Right renal pelvis (tissue), 4 donors: ENCODE measurements at places on chromosomes 2 and 18. TPM values are rescaled to one million over a fixed set of nuclear protein-coding genes. Genes with fewer than 3 reads are reported as not detected.

GRCh38 chr2:103292573-103292972 is 530.7 kb downstream of the TMEM182 start:
- no peak for DNase-seq

TEKT4 gene
- 0.25 TPM for polyA plus RNA-seq

DOK6 gene
- polyA plus RNA-seq: 15.3 TPM

- no peak for DNase-seq
Observed at GRCh38 chr2:12686708-12687283, 29.9 kb upstream of the TRIB2 start.

DNA sequence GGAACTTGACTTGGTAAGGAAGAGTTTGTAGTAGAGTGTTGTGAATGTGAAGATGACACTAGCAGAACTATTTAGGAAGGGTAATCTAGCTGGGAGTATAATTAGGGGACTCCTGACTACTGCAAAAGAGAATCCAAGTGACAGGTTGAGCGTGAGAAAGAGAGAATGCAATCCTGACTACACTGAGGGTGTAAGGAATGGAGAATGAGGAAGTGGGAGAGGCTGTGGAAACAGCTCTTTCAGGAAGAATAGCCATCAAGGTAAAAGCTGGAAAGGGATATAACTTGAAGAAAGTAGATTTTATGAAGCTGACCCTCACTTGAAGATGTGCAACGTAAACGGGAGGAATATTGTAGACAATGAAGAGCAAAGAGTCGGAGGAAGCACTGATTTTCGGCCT is 41.1 kb upstream of the TTN start:
- no peak for DNase-seq

DNA sequence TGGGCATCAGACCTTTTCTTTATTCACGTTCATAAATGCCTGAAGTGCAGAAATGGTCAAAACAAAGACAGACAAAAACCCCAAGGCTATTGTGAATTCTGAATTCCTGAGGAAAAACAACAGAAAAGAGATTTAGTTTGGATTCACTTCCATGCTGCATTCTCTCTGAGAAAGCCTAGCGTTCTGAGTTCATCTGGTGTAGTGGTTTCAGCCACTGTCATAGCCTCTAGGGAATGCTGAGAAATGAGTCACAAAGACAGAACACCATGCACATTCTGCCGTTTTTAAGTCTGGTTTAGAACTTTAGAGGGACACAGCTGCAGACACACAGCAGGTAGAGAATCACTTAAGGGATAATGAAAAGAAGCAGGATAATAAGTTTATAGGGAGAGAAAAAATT is 93.8 kb downstream of the LRP1B start:
- no peak for DNase-seq

DNA sequence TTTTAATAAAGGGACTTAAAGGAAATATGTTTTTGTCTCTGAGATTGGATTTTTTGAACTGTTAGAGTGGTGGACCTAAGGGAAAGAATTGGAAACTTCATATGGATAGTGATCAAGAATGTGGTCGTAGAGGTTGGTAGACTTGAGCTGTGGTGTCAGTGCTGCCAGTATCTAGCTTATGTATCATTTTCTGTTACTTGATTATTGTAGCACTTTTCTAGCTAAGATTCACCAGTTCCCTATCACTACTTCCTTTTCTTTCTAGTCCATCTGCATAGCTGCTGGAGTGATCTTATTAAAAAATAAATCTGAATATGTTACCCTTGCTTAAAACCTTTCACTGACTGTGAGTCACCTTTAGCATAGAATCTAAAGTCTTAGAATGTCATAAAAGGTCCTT is 6.0 kb downstream of the ACVR2A start:
- DNase-seq: no peak

DNA sequence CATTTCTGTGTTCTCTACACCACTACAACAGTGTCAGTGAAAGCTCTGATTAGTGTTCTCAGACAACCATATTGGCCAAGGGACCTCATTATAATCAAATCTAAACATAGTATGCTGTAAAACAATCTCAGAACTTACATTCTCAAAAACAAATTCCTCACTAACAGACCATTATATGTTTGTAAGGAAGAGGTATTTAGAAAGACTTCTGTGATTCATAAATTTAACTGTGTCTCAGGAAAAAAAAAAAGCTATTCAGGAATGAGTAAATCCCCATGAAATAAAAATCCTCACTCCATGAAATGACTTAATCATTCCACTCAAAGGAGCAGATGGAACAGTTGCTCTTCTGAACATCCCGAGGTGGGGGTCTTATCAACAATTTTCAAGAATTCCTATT is 413.0 kb downstream of the CDH2 start:
- DNase-seq: no peak

TPO gene
- polyA plus RNA-seq: not detected

SRD5A2 gene
- polyA plus RNA-seq: 0.05 TPM

GRCh38 chr2:26466662-26467310 is 11.1 kb downstream of the OTOF start:
- DNase-seq: no peak

DNA sequence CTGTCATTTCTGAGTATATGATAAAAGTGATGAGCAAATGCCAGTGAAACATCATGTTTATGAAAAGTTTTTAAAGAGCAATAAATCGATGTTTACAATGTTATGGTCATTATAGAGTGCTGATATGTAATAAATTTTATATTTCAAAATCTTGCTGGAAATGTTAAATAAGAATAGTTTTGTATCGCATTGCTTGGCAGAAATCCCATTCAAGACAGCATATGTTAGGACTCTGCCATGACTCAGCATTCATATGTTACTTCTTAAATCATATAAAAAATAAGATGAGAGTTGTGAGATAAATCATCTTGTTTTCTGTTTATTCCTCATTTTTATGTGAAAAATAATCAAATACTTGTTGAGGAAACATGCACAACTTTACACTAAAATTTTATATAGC is 949.9 kb upstream of the NRXN1 start:
- DNase-seq: no peak

- DNase-seq: no peak
Observed at GRCh38 chr2:40431600-40431955, 20.3 kb downstream of the SLC8A1 start.

YPEL5 gene
- polyA plus RNA-seq: 134 TPM

DNA sequence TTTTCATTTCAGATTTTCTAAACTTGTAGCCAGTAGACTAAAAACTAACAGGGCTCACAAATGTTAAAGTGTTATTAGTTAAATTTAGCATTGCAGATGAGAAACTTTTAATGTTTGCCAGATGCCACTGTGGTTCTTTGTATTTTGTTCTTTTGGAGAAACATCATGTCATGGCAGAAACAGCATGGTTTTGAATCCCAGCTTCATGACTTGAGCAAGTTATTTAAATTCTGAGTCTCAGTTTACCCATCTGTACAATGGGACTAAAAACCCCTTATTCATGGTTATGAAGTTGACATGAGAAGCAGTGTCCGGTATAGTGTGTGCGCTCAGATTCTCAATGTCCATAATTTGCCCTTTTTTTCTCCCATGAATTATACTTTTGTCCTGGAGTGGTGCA is 56.5 kb downstream of the MAPRE2 start:
- DNase-seq: no peak

GRCh38 chr18:986051-986450 is 81.4 kb downstream of the ADCYAP1 start:
- no peak for DNase-seq

STK17B gene
- polyA plus RNA-seq: 11.6 TPM

ATOH8 gene
- 12.0 TPM for polyA plus RNA-seq

RNU2-63P gene
- not detected for polyA plus RNA-seq

CXCR1 gene
- polyA plus RNA-seq: not detected

- no peak for DNase-seq
Observed at GRCh38 chr2:108454440-108454839, 5.4 kb downstream of the GCC2 start.

DNA sequence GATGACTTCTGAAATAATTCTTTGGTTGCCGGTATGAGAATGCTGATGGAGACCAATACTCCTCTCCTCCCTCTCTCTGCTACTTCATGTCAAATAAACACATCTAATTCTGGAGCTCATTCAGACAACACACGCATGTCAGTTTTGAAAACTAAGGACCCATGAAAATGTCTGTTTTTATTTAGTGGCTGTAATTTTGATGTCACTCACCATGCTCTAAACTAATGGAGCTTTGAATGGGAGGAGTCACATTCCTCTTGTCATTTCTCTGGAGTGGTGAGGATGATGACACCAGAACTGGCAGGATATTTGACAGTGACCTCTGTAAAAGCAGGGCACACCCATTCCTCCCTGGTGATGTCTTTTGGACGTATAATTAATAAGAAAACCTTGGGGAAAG is 163.0 kb downstream of the PHLPP1 start:
- no peak for DNase-seq

DNA sequence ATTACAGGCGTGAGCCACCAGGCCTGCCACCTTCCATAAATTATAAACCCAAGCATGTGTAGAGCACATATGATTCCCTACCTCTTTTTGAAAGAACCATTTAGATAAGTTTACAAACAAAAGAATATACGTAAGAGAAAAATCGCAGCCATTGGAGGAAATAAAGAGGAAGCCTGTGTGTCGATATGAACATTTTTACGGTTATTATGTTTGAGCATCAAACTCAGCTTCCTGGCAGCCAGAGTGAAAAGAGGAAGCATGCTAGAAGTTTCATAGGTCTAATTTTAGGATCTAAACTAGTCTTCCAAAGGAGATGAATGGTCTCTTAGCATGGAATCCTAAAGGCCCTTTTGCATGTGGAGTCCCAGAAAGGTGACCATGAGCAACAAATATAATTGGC is 104.3 kb downstream of the PLB1 start:
- no peak for DNase-seq

UGT1A5 gene
- polyA plus RNA-seq: not detected

DNA sequence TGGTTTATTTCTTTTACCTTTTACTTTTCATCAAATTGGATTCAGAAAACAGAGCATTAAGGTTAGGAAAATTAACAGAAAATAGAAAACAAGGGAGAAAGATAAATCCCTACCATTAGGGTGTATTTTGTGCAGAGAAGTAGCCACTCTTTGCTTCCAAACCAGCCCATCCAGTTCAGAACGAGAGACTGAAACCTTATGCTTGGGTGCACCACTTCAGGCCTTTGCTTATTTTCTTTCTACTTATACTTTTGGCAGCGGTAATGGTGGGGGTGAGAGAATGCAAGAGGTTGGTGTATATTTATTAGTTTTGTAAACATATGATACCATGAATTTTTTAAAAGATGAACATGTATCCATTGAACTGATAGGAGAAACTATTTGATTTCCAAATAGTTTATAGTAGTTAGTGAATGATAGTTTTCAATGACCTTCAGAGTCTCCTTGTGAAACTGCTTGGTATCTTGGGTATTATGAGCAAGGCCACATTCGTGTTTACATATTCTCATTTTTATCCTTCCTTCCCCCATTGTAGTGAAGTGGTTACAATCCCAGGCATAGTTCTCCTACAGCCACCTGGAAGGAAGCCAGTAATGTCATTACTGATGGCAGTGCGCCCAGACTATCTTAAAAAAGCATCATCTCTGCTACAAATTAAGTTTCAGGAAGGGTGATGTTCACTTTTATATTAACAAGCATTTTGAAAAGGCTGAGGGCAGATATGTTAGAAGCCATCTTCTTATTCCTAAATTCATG is 60.8 kb downstream of the MFSD6 start:
- no peak for DNase-seq

DNA sequence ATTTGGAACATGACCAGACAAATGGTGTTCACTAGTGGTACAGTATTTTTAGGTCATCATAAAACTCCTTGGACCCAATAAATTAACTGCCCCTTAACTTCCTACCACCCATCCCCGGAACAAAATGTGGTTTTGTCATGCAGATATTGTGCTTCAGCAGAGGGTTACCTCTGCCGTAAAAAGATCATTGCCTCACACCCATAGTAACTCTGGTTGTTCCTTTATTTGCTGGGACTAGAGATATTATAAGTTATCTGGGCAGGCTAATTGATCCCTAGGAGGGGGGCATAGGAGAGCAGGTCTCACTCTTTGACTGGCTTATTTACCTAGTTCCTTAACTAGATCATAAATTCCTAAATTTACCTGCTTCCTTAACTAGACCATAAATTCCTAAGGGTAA is 1343.9 kb upstream of the CHAC2 start:
- no peak for DNase-seq
